CD4-positive, CD25-positive, alpha-beta regulatory T cell (primary cell): ENCODE measurements at places on chromosomes 11 and 22. TPM values are rescaled to one million over a fixed set of nuclear protein-coding genes. Genes with fewer than 3 reads are reported as not detected.

NXPE2 gene
- polyA plus RNA-seq: not detected

MIOX gene
- not detected for polyA plus RNA-seq

WT1 gene
- not detected for polyA plus RNA-seq

PARVA gene
- not detected for polyA plus RNA-seq

SDHD gene
- 200 TPM for polyA plus RNA-seq

MAPK8IP2 gene
- polyA plus RNA-seq: not detected

OR5AL1 gene
- polyA plus RNA-seq: not detected

PNPLA5 gene
- polyA plus RNA-seq: not detected

OR51Q1 gene
- not detected for polyA plus RNA-seq

TBX10 gene
- not detected for polyA plus RNA-seq

FBLN1 gene
- not detected for polyA plus RNA-seq

CDCA5 gene
- 1.1 TPM for polyA plus RNA-seq

BATF2 gene
- polyA plus RNA-seq: not detected

RAG2 gene
- polyA plus RNA-seq: not detected

OR51G1 gene
- polyA plus RNA-seq: not detected

MMP8 gene
- not detected for polyA plus RNA-seq

MSANTD4 gene
- 4.0 TPM for polyA plus RNA-seq

SMPD1 gene
- 11.4 TPM for polyA plus RNA-seq

DESI1 gene
- polyA plus RNA-seq: 15.8 TPM

KRTAP5-2 gene
- polyA plus RNA-seq: not detected

FADS1 gene
- not detected for polyA plus RNA-seq

GAB4 gene
- polyA plus RNA-seq: not detected

CDHR5 gene
- not detected for polyA plus RNA-seq

RIC3 gene
- polyA plus RNA-seq: 1.5 TPM

DEUP1 gene
- not detected for polyA plus RNA-seq

BEST1 gene
- polyA plus RNA-seq: 1.5 TPM

FXYD2 gene
- polyA plus RNA-seq: 71.8 TPM

TRIM49 gene
- not detected for polyA plus RNA-seq

HBB gene
- polyA plus RNA-seq: 4.4 TPM

CASP12 gene
- 0.77 TPM for polyA plus RNA-seq

PHOX2A gene
- not detected for polyA plus RNA-seq

RAB38 gene
- 2.6 TPM for polyA plus RNA-seq

EFCAB6 gene
- not detected for polyA plus RNA-seq

CACNA1I gene
- 0.06 TPM for polyA plus RNA-seq

CAVIN3 gene
- 1.4 TPM for polyA plus RNA-seq

CCDC15 gene
- polyA plus RNA-seq: 0.81 TPM

KRTAP5-1 gene
- not detected for polyA plus RNA-seq

MS4A15 gene
- polyA plus RNA-seq: not detected

MOV10L1 gene
- polyA plus RNA-seq: not detected

OTUB1 gene
- polyA plus RNA-seq: 156 TPM

PRR5L gene
- 0.76 TPM for polyA plus RNA-seq

OR52H1 gene
- polyA plus RNA-seq: not detected

OR5A1 gene
- polyA plus RNA-seq: not detected

MRGPRE gene
- polyA plus RNA-seq: not detected

UBQLN3 gene
- not detected for polyA plus RNA-seq

NEFH gene
- 0.08 TPM for polyA plus RNA-seq

SSTR3 gene
- 2.9 TPM for polyA plus RNA-seq
